ENCODE measurements at places on chromosomes 3 and 15.

DNA sequence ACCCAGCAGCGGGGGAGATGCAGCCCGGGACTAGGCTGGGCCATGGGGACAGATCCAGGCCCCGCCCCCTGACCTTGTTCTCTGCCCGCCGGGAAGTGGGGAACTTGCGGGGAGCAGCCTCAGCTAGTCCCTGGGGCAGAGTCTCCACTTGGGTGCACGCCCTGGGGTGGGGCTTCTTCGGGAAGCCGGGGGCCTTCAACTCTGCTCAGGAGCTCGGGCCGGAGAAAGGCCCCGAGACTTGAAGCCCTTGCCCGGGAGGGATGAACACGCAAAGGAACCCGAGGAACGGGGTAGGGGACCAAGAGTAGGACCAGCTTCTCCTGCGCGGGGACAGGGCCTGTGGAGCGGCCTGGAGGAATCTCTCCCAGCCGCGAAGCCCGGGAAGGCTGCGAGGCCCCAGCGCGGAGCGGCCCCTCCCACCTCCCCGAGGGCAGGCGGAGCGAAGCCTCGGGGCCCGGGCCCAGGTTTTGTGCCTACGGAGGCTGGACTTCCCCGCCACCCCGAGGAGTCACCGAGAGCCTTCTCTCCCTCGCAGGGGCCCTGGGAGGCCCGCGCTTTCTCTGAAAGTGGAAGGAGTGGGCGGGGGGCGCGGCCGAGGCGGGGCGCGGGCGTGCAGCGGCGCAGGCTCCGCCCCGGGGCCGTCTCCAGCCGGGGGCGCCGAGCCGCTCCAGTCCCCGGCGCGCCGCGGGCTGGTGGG is at the start of gene ITPKA:
Gene ITPKA, plus strand, starts transcription at position 670 of the 697 bp plus-strand sequence. CDS start 54 bp downstream, outside the sequence.
- DNase-seq, result peak; percentile 77

GRCh38 chr3:115098354-115099073 is 48.6 kb downstream of the ZBTB20 start:
- no peak for DNase-seq

DNA sequence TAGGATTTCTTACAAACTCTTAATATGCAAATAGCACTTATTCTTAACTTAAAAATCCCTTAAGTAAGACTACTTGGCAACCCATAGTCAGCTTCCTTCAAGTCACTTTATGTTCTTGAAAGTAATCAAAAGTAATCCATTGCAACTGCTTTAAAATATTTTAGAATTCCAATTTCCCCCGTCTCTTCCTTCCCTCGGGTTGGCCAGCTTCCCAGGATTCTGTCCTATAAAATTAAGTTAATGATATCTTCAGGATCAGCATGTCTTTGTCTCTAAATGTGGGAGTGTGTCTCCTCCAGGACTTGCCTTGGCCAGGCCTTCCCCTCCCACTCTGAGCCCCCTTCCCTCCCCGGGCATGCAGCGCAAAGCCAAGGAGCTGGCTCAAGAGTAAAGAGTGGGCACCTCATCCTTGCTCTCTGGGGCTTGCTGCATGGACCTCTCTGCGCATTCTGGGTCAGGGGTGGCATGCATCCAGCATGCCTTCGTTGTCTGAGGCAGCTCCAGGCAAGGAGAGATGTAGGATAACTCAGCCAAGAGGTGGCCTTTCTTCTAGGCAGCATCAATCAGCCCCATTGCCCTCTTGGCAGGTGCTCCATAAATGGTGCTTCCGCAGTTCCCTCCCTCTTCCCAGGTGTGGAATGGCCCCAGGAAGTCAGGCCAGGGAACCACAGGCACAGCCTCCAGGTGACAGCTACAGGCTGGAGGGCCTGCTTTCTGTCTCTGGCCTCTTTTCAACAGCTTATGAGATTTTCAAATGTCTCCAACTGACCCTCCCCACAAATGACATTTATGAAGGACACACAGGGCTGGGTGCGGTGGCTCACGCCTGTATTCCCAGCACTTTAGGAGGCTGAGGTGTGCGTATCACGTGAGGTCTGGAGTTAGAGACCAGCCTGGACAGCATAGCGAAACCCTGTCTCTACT is 108.7 kb upstream of the ALDH1A3 start:
- DNase-seq, result no peak

DNA sequence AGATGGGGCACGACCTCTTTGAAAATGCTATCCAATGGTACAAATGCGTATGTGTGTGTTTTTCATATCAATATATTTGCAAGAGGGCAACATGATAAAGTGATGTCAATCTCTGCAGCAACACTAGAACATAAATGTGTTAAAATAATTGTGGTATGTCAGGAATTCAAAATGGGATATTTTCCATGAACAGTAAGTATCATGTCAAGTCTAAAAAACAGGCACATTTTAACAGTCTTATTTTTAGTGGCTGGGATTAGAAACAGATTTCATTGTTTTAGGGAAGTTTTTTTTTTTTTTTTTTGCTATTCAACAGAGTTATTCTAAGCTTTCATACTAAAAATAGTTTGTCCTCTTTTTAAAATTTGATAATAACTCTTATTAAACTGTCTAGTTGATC is 209.8 kb downstream of the GAP43 start:
- no peak for DNase-seq

- DNase-seq, result no peak
Observed at GRCh38 chr15:77580996-77581682, 51.6 kb downstream of the LINGO1 start.

- DNase-seq, result no peak
Observed at GRCh38 chr3:146256851-146257486, 6.1 kb upstream of the PLSCR4 start.

GRCh38 chr3:16084887-16085286 is 89.6 kb upstream of the GALNT15 start:
- DNase-seq, result no peak

DNA sequence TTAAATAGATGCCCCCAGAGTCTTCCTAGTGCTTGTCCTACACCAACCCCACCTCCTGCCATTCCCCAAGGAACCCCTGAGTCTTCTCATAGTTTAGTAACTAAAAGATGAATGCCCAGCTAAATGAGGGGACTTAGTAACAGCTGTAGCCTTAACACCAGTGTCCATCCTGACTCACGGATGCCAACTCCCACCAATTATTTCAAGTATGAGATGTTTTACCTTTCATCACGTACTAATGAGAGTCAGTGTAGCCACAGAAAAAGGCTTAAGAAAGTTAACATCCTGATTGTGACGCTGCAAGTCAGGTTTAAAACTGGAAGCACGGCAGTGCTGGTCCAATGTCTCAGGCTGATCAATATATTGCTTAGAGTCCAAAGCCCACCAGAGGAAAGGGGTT is 109.9 kb downstream of the FMN1 start:
- DNase-seq, result no peak

DNA sequence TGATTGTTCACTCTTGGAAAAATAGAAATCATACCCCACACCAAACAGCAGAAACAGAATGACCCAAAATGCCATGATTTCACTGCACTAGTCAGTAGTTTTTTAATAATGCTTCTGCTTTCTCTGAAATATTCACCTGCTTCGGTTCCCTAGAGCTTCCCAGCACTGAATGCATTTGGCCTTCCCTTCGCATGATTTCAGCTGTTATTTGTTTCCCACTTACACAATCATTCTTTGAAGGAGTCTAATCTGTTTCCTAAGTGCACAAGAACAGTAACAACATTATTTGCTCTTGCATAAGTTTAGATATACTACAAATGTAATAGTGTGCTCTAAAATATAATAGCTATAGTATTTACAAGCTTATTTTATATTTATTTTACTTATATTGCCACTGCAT is 178.7 kb downstream of the STAC start:
- DNase-seq, result no peak

- DNase-seq, result no peak
Observed at GRCh38 chr3:45337839-45338470, 50.4 kb upstream of the LARS2 start.

DNA sequence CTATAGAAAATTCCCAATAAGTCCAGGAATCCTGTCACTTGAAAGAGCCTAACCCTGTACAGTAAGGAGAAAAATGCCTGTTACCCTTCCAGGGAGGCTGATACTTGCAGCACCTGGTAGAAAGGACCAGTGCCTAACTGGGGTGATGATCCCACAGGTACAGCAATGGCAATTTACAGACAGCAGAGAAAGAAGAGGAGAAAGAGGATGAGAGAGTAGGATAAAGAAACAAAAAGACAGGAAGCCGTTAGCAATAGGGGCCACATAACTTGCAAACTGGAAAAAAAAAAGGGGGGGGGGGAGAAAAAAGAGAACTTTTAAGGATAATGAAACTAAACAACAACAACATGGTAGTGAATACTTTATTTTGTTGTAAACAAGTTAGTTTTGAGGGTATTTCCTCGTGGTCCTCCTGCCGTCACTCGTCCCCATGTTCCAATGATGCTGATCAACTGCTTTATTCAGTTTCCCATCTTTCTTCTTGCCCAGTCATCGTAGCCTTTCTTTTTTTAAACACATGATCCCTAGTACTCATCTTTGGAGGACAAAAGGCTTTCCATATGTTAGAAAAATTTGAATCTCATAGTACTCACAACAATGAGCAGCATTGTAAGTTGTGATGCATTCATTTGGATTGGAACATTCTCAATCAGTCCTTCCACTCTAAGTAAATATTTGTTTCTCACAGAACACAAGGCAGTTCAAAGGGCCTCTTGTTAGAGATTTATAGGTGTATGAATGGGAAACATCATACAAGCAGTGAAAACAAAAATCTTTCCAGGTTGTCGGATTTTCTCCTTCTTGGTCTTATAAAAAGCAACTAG is 8.6 kb downstream of the TM4SF1 start:
- DNase-seq, result no peak

DNA sequence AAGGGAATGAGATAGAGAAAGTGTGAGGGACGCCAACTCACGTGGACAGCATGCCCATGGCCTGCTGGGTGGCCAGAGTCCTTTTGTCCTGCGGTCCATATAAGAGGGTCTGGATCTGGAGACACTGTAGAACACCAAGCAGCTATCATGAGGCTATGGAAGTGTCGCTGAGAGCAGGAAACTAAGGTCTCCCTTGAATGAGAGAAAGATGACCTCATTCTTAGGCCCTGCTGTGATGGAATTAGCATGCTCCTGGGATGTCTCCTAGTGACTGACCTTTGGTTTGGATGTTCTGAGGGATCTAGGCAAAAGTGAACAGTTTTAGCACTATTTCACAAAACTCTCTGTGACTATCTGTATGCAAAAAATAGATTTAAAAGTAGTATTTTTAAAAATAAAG is 34.4 kb downstream of the SYNM start:
- DNase-seq, result no peak

GRCh38 chr3:40414270-40414669 is 27.3 kb downstream of the ENTPD3 start:
- DNase-seq, result no peak

GRCh38 chr3:183790700-183791099 is 34.7 kb downstream of the MAP6D1 start:
- DNase-seq, result no peak

GRCh38 chr15:62440362-62441105 is 275.4 kb upstream of the C2CD4B start:
- DNase-seq, result no peak

DNA sequence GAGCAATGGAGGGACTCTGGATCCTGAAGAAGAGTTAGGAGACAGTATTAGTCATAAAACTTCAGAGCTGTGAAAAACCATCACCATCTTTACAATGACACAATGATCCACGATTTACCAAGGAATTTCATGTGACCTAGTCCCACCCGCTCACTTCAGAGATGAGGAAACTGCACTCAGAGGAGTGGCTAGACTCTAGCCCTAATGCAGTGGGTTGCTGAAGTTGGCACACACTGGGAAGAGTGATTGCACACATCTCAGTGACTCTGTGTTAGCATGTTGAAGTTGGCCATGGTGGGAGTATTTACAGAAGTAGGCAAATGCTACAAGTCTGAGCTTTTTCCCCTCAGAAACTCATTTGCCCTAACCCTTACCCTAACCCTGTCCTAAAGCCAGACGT is 35.2 kb upstream of the SPATA12 start:
- no peak for DNase-seq

DNA sequence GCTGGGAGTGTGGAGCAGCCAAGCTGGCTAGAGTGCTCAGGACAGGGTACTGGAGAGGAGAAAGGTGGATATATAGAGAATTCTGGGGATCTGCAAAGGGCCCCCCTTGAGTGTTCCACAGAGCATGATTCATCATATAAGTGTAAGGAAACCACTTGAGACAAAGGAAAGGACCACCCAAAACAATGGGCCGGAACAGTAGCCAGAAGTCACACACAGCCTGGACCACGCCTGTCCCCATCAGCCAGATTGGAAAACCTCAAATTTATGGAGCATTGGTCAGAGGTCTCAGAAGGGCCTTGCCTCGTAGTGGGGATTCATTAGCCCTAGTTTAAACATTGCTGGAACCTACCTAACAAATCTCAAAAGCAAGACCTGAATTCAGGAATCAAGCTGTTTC is 4.9 kb upstream of the KNSTRN start:
- no peak for DNase-seq

- no peak for DNase-seq
Observed at GRCh38 chr15:33675246-33675645, 293.1 kb upstream of the CHRM5 start.

DNA sequence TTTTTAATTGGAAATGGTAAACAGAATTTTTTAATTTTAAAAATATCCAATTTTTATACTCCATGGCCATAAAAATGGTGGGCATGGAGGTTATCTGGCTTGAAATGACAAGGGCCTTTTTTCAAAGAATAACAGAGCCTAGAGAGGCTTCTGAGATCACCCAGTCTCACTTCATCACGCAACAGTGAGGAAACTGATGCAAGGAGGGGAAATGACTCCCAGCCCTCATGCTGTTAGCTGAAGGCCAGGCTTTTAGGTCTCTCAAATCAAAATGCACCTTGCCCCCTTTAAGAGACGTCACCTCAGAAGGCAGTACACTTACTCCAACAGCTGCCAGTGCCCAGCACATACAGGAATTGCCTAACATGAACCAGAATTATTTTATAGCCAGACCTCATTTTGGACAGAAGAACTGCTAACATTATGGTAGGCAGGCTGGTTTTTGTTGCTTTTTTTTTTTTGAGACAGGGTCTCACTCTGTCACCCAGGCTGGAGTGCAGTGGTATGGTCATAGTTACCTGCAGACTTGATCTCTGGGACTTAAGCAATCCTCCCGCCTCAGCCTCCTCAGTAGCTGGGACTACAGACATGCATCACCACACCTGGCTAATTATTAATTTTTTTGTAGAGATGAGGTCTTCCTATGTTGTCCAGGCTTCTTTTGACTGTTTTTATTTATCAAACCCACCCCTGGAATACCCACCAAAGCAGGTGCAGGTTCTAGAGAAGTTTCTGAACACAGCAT is 9.1 kb downstream of the RAB43 start:
- DNase-seq, result no peak

DNA sequence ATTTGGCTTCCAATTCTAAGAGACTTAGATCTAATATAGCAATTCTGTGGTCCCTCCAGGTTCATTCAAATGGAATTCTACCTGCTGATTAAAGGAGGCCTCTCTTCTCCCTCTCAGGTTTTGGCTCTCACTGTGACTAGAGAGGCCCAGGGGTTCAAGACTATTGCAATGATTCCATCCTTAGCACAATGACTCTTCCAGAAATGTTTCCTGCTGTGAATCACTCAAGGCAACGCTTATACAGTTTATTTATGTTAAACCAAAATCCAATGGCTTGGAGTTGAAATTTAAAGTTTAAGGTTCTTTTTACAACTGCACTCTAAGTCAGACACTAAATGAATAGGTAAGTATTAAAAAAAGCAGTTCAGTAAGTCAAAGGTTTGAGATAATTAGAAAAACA is 39.9 kb downstream of the IFT57 start:
- DNase-seq, result no peak

Data from CD4-positive, alpha-beta T cell treated with Interleukin-2 at 100 ng/mL for 4 hours (primary cell).